Stimulated activated CD8-positive, alpha-beta memory T cell treated with anti-CD3 and anti-CD28 coated beads, Interleukin-7, amount 100 ng/mL, for 1 hour (primary cell): ENCODE measurements at places on chromosomes 16 and 17.

DNA sequence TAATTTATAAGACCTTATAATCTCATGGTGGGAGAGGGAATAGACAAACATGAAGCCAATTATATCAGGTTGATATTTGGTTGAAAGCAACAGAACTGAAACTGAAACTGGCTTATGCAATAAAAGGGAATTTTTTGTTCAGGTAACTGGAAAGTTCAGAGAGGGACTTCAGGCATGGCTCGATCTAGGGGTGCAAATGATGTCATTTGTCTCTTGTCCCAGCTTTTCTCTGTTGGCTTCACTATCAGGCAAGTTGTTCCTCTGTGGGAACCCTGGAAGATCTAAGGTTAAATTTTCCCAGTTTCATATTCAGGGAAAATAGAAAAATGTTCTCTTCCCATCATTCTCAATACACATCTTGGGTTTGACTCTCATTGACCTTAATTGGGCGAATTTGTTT is 59.8 kb downstream of the OTOA start:
- DNase-seq: no peak

- DNase-seq: no peak
Observed at GRCh38 chr16:75024594-75024993, 25.8 kb downstream of the ZNRF1 start.

- DNase-seq: no peak
Observed at GRCh38 chr17:33967608-33968349, 287.3 kb upstream of the CCL2 start.

GRCh38 chr16:85553436-85554113 is 59.5 kb upstream of the GSE1 start:
- no peak for DNase-seq

- no peak for DNase-seq
Observed at GRCh38 chr16:23298290-23298915, 3.7 kb upstream of the SCNN1B start.

- no peak for DNase-seq
Observed at GRCh38 chr16:69150146-69150865, 17.9 kb downstream of the UTP4 start.

DNA sequence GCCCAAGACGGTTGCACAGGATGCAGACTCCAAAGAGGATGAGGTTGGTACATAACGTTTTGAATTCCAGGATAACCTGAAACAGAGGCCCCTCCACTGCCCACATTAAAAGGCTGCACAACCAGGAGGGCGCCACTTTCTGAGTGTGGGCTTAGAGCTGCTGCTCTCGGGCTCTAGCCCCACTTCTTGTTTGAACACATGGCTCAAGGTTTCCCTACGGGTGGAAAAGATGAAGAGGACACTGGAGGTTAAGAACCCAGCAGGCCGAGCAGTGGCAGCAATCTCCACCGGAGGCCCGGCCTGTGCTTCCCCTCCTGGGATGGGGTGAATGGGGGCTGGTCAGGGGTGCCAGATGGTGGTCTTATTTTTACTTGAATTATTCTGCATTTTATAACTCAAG is 8.0 kb upstream of the TRAP1 start:
- DNase-seq: no peak

DNA sequence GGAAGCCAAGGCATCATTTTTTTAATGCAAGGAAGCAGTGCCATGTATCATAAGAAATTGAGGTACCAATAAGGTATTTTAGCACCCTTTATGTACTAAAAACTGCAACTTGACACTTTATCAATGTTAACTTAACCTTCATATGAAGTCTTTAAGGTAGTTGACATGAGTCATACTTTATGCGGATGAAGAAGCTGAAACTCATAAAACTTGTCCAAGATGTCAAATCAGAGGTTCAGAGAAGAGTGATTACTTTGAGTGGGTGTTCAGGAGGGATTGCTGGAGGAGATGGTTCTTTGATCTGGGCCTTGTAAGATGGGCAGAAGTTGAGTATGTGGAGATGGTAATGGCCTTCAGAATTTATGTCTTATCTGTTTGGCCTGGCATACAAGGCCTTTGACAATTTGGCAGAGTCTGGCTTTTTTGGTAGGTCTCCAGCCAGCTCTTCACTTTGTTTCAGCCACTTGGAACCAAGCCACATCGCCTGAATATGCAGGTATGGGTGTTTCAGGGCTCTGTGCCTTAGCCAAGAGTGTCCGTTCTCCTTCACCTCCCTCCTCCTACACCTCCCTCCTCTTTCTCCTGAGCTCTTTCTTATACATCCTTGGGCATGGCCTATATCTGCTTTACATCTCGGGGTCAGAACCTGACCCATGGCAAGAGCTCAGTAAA is 23.7 kb downstream of the YPEL2 start:
- DNase-seq: no peak

DNA sequence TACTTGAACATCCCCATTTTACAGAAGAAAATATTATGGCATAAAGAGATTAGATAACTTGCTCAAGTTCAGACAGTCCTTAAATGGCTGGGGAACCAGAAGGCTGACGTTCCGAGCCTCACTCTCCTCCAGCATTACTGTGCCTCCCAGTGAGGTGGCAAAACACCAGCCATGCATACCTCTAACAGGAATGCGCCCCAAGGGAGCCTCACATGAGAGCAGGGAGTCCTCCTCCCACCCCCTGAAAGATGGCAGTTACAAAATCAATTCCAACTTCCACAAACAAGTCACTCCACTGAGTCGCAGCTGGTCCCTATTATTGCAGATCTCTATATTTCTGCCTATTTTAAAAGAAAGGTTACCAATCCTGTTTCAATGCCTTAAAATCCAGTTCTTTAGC is 55.5 kb downstream of the ANKFY1 start:
- DNase-seq: no peak

- DNase-seq: no peak
Observed at GRCh38 chr17:7406235-7406825, 1.3 kb upstream of the NLGN2 start.

DNA sequence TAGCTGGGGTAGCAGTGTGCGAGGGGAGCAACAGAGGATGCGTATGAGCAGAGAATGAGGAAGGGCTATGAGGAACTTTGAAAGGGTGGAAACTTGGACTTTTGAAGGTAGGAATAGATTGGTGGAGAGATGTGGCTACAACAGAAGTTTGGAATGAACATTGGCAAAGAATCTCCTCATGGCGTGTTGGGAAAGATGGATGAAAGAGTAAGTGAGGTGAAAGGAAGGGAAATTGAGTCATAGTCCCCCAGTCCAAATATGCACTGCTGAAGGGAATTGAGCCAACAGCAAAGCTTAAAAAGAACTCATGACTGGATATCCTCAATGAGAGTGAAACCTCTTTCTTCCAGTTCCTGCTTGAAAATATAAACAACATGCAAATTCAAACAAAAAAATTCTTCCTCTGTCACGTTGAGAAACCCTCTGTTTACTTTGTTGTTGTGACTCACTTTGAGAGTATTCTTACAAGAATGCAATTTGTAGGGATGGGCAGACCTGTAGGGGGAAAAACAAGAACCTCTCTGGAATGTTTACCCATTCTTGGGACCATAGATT is 313.2 kb upstream of the KCNJ16 start:
- no peak for DNase-seq

DNA sequence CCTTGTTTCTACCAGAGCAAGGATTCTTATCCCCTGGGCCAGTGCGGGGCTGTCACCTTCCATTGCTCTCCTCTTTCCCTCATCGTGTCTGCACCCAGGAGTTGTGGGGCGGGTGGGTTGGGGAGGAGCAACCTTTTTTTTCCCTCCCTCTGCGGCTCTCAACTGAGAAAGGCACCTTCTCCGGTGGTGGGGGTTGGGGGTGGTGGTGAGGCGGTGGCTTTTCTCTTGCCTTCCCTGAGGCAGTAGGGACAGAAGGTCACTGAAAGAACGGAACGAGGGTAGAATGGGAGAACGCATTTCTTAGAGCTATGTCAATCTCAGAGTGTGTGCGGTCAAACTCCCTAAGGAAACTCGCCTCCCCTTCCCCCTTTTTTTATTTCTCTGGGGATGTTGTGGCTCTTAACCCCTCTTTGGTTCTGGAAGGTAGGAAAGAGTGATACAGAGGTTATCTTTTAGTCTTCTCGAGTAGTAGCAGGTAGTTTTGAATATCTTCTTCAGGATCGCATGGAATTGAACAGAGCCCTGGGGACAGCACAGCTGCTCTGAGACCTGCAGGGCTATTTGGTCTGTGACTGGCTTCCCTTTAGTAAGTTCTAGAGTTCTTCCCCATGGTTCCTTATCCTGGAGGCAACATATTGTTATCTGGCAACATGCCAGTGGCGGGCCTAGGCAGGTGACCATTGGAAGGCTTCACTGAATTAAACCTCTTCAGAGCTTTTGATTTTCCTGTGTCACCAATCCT is 994 bp downstream of the CLTC start:
- no peak for DNase-seq

DNA sequence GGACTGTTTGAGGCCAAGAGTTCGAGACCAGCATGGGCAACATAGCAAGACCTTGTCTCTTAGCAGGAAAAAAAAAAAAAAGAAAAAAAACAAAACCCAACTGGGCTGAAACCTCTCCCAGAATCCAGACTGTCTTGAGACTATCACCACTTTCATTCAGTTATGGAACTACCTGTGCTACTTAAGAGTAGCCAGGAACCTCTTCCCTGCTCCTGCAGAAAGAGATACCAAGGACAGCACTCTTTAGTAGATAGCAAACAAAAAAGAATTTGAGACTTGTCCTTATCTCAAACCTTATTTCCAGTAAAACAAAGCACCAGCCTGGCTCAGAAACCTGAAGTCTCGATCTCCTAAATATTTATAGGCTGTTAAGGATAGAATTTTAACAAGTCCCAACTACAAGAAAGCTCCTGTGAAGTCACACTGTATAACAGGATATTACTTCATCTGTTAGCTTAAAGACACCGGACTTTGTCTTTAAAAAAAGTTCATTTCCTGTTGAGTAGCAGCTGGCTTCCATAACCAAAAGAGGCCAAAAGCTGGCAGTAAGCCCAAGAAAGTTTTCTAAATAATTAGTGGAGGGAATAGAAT is 5.1 kb downstream of the CDR2 start:
- DNase-seq: no peak

DNA sequence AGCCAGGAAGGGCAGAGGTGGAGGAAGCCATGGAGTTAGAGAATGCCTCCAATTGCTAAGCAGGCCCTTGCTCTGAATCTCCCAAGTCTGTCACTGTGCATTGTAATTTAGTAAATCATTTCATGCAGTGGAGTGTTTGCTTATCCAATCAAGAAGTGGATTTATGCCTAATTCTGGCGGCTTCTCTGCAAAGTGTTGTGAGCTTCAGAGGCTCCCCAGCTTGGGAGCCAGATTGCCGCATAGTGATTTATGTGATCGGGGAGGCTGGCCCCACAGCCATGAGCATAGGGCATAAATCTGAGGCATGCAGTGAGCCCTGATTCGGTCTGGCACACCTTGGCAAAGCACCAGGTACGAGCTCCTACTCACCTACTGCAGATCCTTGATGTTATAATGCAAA is 520.8 kb downstream of the HS3ST4 start:
- DNase-seq: no peak

- no peak for DNase-seq
Observed at GRCh38 chr17:4856271-4856936, 23.3 kb downstream of the MINK1 start.

- peak; percentile 48 for DNase-seq
Observed at GRCh38 chr17:41687828-41688640, 651 bp upstream of the EIF1 start.

DNA sequence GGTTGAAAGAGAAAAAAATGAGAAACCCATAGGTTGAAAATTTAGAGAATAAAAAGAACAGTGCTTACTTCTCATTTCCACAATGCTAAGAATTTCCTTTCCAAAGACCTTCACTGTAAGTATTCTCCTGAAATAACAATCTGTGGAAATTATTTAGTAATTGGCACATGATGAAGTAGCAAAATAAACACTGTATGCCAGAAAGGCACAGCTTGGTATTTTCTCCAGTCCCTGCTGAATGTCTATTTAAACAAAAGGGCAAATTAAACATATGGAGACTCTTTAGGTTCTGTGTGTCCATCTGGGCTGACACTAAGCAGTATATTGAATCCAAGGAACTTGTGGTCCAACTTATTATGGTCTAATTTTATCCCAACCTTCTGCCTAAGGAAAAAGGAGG is 46.1 kb downstream of the CHCT1 start:
- no peak for DNase-seq

DNA sequence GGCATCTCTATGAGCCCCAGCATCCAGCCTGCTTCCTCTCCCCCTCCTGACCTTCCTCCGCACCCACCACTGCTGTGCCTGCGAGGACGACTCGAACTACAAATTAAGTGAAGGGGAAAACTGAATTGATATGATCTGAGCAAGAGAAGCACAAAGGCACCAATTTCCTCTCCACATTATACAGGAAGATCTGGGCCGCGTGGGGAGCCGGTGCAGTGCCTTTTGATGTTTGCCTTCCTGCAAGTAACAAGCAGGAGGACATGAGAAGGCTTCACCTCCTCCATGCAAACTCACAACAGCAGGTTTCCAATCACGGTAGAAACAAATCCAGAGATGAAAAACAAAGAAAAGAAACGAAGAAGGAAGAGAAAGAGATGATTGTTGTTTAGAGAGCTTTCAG is 57.8 kb upstream of the MMP2 start:
- no peak for DNase-seq

- no peak for DNase-seq
Observed at GRCh38 chr17:58338841-58339754, 10.5 kb upstream of the TSPOAP1 start.

DNA sequence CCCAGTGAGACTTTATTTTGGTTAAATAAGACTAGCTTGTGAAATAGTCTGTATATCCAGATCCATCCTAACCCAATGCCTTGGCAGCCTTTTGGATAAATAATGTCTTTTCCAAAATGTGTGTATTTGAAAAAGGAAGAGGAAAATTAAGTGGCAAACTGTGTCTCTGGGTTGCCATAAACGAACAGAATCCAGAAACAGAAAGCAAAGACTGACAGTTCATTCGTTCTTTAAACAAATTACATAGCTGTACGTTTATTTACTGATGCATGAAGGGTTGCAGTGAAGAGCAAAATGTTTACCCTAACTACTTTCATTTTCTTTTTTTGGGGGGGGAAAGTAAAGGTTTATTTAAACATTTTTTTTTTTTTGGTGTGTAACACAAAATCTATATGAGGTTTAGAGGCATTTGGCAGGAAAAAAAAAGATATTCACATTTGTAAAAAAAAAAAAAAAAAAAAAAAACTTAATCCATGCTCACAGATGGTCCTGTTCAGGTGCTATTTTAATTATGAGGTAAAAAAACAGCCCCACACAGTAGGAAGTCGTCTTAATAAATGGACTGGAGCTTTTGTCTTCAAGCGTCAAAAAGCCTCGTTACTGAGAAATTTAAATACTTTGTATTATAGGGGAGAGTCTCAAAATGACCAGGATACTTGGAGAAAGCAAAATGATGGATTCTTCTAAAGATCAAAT is 245.9 kb downstream of the FTO start:
- no peak for DNase-seq

DNA sequence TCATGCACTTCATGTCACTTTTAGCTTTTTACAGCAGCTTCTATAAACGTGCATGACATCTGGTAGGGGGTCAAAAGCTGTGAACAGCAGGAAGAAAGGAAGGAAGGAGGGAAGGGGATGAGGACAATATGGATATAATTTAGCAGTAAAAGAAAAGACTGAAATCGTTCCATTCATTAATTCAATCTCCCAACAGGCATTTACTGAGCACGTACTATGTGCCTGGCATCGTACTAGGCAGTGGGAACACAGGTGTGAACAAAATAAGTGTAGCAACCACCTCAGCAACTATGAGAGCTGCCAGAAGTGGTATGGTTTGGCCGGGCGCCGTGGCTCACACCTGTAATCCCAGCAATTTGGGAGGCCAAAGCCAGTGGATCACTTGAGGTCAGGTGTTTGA is 19.1 kb upstream of the USP7 start:
- DNase-seq: no peak

GRCh38 chr16:75053791-75054555 is 55.1 kb downstream of the ZNRF1 start:
- DNase-seq: no peak

GRCh38 chr17:38751808-38752307 is 683 bp upstream of the PSMB3 start:
- DNase-seq: peak; percentile 77
